ENCODE measurements at places on chromosomes 3 and 15.

- DNase-seq = no peak
Measured at GRCh38 chr3:55556619-55557537, 69.8 kb upstream of the WNT5A start.

DNA sequence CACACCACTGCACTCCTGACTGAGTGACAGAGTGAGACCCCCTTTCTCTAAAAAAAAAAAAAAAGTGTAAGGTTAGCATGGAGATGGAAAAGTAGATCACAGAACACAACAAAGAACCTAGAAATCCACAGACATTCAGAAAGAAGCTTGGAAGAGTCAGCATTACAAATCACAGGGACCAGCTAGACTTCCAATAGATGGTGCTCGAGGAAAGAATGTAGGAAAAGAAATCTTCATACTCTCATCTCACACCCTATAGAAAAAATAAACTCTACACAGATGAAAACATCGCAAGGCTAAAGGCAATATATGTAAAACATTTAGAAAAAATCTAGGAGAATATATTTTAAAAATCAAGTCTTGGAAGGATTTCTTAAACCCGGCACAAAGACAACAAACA lies 94.5 kb upstream of the ABHD17C start:
- DNase-seq = no peak

DNA sequence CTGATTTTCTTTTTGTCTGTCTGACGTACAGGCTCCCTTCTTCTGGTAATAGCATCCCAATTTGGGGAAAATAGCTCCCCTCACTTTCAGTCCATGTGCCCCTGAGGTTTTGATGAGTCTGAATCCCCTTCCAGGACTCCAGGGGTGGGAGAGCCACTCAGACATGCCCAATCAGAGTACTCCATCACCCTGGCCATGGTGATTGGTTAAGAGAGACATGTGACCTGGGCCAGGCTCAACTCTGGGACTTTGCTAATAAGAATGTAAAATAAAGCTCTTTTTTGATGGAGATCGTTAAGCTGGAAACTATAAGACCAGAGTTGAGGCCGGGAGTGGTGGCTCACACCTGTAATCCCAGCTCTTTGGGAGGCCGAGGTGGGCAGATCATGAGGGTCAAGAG lies 9.2 kb upstream of the MEF2A start:
- no peak for DNase-seq

DNA sequence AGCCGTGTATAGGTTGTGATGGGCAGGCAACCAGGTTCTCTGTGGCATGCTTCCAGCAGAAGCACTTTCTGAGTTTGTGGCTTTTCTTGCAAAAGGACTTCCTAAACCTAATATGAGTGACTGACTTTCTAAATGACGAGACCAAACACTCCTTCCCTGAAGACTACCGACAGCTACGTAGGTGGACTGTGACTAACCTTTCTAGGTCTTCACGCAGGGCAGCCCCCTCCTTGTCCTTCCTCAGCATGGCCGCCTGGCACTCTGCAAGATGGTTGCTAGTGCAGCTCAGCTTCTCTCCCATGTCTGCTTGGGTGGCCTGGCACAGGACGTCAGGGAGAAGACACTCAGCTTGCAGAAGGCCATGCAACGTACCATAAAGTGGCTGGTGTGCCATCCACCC lies 20.9 kb downstream of the CXCR6 start:
- no peak for DNase-seq

- no peak for DNase-seq
Measured at GRCh38 chr3:168974617-168975403, 688.7 kb downstream of the MECOM start.

DNA sequence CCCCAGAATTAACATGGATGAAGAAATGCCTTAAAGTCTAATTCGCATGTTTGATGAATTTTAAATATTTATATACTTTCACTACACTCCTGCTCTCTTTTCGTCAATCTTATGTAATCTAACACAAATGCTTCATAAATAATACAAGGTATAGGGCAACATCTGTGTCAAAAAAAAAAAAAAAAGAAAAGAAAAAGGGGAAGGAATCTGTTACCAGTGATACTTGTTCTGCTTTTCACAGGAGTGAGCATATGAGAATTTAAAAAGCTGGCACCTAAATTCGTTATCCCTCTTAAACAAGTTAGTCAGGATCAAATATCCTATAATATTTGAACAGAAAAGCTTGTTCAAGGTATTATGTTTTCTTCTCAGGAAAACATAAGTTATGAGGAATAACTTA lies 243.8 kb downstream of the KCNH8 start:
- DNase-seq = no peak

DNA sequence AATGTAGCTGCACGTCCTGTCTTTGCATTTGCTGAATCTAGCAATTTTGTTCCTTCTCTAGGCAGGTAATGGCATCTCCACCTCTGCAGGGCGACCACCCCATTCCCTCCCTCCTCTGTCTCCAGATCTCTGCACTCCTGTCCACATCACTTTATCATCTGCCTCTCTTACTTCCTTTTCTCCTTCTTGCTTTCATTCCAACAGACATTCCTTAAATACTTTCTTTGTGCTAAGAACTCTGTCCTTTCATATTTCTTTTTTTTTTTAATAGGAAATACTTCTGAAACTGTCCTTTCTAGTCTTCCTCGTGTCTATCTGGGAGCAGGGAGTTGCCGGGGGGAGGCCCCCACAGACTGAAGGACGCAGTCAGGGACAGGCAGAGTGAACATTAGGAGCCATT lies 7.2 kb downstream of the ITIH3 start:
- DNase-seq = no peak

DNA sequence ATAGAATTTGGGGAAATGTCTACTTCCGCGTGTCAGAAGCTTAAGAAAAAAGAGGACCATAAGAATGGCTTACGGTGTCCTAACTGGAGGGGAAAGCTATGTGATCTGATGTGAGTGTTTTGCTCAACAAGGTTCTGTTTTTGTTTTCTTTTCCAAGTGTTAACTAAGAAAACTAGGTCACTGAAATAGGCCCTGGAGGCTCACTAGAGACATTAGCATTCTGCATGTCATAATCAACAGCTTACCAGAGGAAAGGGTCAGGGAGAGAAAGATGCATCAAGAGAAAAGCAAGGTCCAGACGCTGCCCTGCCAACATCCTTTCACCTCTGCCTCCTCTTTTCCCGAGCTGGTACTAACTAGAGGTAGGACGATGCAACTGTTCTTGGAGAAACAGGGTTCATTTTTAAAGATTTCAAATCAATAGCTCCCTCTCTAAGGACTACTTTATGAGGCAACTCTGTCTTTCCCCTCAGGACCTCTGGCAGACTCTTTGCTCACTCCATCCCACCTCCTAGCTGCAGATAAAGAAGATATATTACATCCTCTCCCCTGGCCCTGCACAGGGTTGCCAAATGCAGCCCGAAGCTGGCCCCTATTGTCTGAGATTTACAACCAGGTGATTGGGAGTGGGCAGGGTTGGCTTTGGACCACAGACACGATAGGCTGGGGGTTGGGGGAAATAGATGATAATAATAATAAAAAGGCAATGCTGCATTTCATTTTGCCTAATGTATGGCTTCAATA lies 209.9 kb upstream of the SLC2A2 start:
- no peak for DNase-seq

- DNase-seq = no peak
Measured at GRCh38 chr3:114332342-114333179, 38.7 kb downstream of the TIGIT start.

- DNase-seq = no peak
Measured at GRCh38 chr15:74307827-74308811, 59.3 kb downstream of the CYP11A1 start.
